ENCODE measurements at places on chromosomes 3 and 15.

DNA sequence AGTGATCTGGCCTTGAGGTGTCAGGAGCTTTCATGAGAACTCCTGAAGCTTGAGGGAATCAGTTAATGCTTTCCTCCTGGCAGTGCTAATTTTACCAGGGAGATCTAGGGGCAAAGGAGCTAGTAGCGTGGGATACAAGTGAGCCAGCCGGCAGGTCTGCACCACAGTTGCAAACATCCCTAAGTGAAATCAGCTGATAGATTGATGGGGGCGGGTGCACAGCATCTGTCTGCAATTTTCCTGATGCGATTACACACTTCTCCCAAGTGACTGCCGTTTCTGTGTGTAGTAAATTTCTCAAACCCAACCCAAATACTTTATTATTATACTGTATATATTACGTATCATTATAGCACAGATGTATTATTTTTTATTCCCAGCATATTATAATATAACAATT lies 304.5 kb downstream of the AGBL1 start:
- DNase-seq: no peak

GRCh38 chr3:55955891-55956477 lies 468.9 kb upstream of the WNT5A start:
- no peak for DNase-seq

GRCh38 chr15:43239732-43240491 lies 19.1 kb upstream of the EPB42 start:
- peak; percentile 24 for DNase-seq

DNA sequence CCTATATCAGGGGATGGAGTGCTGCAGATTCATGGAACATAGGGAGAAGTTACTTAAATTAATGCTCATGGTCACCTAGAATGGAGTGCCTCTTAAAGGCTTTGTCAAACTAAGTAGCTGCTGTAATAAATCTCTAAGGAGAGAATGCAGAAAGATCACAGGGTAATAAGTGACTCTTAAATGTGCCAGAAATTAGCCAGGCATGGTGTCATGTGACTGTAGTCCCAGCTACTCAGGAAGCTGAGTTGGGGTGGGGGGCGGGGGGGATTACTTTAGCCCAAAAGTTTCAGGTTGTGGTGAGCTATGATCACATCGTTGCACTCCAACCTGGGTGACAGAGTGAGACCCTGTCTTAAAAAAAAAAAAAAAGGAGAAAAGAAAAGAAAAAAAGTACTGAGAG lies 90.9 kb upstream of the ASB14 start:
- DNase-seq: no peak

DNA sequence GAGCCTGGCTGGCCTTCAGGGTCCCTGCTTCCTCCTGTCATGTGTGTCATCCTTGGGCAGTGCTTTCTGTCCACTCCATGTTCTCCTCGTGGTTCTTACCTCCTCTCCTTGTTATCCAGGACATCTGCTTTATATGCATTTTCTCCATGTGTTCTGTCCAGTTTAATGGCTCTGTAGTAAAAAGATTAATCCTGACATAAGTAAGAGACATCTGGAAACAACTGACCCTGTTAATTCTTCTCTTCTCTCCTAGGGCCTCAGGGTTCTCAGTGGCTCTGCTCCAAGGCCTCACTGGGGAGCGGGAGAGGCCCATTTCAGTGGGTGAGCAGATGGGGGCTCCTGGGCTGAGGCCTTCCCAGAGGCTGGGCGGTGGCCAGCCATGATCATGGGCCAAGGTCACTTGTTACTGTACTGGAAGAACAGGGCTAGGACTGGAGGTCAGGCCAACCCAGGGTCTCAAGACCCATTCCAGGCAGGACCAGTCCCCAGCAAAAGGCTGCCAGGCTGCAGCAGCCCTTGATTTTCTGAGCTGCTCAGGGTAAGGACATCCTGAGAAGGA lies 20.2 kb upstream of the CDCP1 start:
- no peak for DNase-seq

DNA sequence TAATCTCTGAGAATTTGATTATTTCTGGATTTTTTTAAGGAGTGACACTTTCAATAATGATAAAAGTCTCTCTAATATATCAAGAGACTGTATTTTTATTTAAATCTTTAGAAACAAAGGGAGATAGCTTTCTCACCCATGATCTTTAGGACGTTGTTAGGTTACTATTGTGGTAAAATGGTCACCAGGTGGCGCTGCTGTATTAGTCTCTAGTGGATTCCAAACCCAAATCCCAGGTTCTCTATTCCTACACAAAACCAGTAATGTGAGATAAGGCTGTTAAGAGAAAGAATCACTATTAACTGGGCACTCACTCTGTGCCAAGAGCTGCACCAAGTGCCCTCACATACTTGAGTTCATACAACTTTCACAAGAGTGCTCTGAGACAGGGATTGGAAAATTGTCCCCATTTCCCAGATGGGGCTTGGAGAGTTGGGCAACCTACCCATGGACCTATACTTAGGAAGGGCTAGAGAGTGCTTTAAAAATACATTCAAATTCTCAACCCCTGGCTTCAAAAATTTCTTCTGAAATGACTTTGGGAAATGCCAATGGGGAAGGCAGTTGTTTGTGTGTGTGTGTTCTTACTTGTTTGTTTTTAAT lies 593.4 kb upstream of the TGFBR2 start:
- DNase-seq: peak; percentile 58

DNA sequence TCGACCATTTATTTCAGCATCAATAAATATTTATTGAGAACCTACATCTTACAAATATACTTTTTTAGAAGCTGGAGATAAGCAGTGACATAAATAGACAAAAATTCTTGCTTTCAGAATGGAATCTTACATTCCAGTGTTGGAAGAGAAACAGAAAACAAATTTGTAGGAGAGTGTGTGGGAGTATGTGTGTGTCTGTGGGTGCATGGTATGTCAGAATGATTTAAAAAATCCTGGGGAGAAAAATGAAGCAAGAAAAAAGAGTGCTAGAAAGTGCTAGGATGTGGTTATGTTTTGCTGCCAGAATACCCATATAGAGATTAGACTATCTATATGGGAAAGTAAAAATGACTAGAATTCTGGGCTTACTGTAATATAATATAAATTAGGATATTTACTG lies 561.7 kb upstream of the SGO1 start:
- DNase-seq: no peak

GRCh38 chr3:181176601-181177000 lies 187.1 kb upstream of the DNAJC19 start:
- peak; percentile 32 for DNase-seq

GRCh38 chr3:42892807-42893206 lies 13.1 kb upstream of the ZNF662 start:
- DNase-seq: no peak

- no peak for DNase-seq
Measured at GRCh38 chr15:37783290-37783689, 151.2 kb upstream of the TMCO5A start.

DNA sequence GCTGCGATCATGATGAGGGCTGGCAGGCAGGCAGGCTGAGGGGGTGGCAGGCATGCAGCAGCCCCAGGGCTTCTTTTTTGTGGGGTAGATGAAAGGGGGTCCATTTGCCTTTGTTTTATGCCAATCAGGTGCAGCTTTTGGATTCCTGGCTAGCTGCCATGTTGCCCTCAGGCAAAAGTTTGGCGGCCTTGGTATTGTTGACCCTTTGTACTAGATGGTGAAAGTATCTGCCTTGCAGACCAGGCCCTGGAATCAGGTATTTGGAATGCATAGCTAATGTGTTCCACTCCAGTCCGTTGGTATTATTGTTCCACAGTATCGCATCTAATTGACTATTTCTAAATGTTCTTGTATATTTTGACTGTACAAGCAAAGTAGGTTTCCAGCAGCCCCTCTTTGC lies 35.0 kb downstream of the EEFSEC start:
- no peak for DNase-seq

DNA sequence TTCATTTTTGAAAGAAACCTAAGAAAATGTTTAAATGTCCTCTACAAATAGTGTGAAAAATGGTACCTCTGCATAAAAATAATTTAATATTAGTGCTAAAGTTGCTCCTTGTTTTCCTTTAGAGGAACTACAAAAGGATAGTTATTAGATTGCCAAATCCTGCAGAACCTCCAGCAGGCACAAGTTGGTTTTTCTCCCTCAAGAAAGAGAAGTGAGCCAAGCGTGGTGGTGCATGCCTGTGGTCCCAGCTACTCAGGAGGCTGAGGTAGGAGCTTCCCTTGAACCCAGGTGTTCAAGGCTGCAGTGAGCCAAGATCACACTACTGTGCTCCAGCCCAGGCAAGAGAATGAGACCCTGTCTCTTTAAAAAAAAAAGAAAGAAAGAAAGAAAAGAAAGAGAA lies 85.1 kb upstream of the TSEN2 start:
- no peak for DNase-seq

DNA sequence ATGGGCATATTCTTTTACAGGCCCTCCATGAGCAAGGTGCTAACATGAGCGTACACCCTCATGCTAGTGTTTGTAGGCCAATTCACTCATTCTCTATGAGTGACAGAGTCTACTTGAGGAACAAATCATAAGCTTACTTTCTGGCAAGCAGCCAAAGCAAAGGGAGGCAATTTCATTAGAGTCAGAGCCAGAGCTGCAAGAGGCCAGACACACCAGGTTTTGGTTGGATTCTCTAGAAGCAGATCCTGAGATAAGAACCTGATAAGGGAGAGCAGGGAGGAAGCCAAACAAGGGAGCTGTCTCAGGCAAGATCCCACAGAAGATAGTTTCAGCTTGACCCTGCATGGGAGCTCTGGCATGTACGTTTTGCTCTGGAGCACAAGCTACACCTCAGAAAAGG lies 214.1 kb upstream of the CTNNB1 start:
- peak; percentile 30 for DNase-seq

DNA sequence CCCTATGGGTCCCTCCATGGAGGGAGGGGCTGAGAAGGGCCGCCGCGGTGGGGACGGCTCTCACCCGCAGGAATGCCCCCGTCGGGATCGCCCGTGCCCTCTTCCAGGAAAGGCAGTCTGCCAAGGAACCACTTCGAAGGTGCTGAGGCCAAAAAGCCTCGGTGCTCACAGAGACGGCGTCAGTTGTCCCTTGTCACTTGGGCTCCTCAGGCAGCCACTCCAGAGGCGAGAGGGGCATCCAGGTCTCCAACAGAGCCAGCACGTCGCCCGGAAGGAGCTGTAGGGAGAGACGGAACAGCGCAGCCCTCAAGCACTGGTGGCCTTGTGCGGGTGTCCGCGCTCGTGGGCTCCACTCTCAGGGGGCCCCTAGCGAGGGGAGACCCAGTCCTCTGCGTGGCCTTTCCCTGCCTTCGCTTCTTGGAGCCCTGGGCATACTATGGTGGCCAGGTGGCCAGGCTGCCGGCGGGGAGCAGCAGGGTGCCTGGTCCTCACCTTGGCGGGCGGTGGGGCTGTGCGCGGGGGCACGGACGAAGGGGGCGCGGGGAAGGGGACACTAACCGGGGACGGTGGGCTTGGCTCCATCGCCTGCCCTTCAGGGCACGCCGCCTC lies 994 bp downstream of the MESP1 start:
- no peak for DNase-seq

- no peak for DNase-seq
Measured at GRCh38 chr3:152173627-152174026, 95.1 kb upstream of the MBNL1 start.

GRCh38 chr15:81097890-81098280 lies 36.2 kb upstream of the CFAP161 start:
- DNase-seq: peak; percentile 67

GRCh38 chr15:63371297-63371918 lies 10.2 kb downstream of the CA12 start:
- no peak for DNase-seq

DNA sequence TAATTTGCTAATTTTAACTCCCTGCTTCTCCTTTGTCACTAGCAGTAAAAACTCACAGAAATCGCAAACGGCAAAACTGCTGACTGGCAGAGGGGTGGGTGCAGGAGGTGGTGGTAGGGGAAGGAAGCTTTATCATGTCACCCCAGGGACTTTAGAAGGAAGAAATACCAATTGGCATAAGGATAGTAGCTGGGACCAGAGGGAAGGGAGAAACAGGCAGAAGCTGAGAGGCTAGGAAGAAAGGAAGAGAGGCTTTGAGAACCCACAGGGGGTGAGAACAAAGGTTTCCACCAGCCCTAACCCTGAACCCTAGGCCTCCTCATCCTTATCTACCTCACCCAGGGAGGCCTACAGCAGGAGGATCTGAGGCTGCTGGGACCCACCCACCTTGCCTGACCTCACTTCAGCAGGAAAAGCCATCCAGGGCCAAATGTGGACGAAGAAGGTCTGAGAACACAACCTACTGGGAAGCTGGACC lies 10.7 kb downstream of the ITGB5 start:
- DNase-seq: no peak

DNA sequence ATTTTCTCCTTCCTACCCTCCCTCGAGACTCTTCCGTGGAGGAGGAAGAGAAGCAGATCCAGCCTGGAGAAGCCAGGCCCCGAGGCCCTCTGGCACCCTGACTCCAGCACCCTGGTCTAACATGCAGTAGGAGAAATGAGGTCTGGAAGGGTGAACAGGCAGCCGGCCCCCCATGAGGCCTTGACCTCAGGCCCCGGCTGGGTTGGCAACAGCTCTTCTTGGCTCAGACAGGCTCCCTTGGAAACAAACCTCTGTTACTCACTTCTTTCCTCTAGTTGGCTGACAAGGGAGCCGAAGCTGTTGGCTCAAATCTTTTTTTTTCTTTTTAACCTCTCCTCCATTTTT lies 73.4 kb downstream of the CPN2 start:
- no peak for DNase-seq

- no peak for DNase-seq
Measured at GRCh38 chr3:43451670-43452254, 165.4 kb downstream of the SNRK start.

GRCh38 chr15:101542306-101543025 lies 53.0 kb upstream of the PCSK6 start:
- no peak for DNase-seq

- DNase-seq: no peak
Measured at GRCh38 chr3:33430571-33430970, 9.6 kb downstream of the UBP1 start.

GRCh38 chr15:76565366-76565765 lies 228.8 kb downstream of the ISL2 start:
- no peak for DNase-seq

GRCh38 chr15:74807282-74807681 lies 5.4 kb upstream of the LMAN1L start:
- DNase-seq: no peak

GRCh38 chr15:45523166-45523460 lies 558 bp upstream of the SLC30A4 start:
- DNase-seq: no peak

GRCh38 chr3:47604145-47604544 lies 25.5 kb upstream of the CSPG5 start:
- no peak for DNase-seq

DNA sequence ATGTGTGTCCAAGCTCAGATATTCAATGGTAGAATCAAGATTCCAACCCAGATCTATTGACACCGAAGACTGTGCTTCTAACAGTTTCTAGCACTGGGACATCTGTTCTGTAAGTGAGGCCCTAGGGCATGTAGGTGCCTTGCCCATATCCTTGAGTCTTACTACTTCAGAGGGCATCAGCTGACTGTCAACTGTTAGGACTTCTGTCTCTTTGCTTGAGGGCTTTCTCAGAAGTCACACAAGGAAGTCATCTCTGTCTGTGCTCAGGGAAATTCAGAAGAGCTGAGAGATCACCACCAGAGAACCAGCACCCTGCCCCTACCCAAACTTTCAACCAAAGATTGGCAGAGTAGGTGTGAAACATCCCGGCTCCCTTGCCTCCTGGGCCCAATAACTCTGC lies 403.6 kb upstream of the PROK2 start:
- no peak for DNase-seq

- DNase-seq: no peak
Measured at GRCh38 chr3:97259263-97259662, 444.9 kb downstream of the EPHA6 start.

- DNase-seq: no peak
Measured at GRCh38 chr3:13047296-13048165, 25.7 kb downstream of the IQSEC1 start.

- DNase-seq: no peak
Measured at GRCh38 chr15:77821959-77822256, 189.2 kb upstream of the LINGO1 start.

GRCh38 chr15:24977686-24978085 lies 22.9 kb downstream of the SNRPN start:
- DNase-seq: no peak

Data from dermis microvascular lymphatic vessel endothelial cell (primary cell).